EH (cell line): ENCODE measurements at places on chromosomes 2 and 18.
A peak's percentile ranks its signal among the peaks of the same experiment; 100 is the strongest.

DNA sequence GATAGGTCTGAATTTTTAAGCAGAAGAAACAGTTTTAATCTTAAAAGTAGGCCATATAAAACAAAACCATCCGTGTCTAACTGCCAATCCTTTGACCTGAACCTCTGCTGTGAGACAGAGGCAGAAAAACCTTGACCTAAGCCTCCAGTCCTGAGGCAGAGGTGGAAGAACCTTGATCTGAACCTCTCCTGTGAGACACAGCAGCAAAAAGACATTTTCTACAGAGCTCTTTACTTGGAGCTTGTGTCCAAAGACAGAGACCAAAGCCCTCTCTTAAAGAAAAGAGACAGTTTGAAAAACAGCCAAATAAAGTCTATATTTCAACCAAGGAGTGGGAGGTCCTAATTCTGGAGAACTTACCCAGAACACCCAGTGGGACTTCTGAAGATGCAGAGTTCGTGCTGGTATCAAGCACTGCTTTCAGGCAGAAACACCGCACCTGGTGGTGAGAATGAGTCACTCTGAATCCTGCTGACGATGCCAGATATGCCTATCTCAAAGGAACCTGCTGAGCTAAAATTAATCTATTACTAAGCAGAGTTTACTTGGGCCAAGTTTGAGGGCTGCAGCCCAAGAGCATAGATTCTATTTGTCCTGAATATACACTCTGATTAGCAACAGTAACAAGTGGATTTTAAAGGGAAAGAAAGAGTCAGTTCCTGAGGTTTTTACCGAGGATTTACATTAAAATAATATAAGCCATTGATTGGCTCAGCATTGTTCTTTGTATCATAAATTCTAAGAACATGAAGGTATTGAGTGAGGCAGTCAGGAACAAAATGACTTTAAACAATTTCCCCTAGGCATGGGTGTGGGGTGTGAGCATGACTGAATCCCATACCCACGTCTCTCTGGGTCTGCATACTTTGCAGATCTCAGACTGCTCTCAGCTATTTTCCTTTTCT lies 806.4 kb downstream of the TRIB2 start:
- no peak for DNase-seq

DNA sequence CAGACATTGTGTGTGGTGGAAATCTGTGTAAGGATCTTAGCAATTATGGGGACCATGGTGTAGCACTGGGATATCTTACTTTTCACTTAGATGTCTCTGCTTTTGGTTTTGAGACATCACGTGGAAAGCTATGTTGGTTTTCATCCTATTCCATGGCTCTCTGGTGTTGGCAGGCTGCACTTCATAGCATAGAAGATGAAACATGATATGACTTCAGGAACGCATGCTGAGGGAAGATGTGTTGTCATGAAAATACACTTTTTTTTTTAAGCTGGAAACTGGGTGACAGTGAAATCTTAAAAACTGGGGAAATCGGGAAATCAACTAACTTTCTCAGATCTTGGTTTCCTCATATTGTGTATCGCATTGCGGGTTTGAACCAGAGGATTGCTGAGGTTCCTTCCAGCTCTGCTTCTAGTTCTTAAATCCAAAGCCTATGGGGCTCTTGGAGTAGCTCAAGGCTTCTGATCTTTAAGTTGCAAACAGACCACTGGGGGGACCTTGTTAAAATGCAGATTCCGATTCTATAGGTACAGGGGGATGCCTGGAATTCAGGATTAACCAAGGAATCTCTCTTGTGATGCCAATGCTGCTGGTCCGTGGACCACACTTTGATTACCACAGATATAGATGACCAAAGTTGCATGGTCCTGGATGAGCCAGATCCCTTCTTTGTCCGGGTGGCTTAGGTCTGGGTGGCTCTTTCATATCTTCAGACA lies 160.7 kb downstream of the SH3RF3 start:
- DNase-seq = no peak

DNA sequence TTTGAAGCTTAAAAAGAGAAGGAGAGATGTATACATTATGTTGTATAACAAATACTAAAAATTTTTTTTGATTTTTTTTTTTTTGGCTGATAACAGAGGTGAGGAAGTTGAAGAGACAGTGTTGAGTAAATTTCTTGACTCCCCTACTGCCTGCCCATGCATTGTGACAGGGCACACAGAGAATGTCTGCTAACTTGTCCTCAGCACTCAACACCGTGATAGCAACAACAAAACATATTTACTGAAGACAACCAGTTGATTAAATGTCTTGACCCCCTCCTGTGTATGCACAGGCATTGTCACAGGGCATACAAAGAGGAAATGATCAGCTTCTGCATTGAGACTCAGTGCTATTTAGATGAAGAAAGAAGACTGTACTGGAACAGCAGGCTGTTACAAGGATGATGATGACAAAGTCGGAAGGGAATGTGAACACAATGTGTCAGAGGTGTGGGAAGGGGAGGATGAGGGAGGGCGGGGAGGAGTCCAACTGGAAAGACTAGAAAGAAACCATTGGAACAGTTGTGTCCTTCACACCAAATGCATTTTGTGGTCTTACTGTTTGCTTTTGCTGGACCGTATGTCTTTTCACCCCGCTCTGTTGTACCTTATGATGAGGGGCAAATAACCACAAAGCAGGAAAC lies 89.5 kb downstream of the CERS6 start:
- peak; percentile 90 for DNase-seq

DNA sequence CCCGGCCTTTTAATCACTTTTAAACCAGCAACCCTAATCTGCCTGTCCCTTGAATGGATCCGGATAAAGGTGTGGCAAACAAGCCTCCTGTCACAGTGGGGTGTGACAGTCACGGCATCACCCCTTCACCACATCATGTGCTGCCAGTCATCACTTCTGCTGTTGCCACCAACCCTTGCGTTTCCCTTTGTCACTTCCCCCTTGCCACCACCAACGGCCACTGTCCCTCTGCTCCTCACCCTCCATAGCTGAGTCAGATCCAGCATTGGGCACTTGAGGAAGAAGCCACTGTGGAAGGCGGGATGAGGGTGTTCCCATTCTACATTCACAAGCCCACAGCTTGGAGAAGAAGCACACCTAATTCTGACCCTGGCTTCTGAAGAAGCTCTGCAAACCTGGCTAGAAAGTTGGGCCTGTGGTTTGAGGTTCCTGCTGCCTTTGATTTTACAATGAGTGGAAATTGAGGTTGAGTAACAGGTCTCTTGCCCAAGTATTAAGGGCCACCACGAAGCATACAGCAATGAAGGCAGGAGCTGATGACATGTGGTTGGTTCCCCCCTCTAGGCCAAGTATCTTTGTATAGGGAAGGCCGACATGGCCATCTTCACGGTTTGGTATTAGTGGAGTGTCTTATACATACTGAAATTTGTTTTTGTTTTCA lies 22.9 kb upstream of the DARS1 start:
- no peak for DNase-seq

GRCh38 chr18:68441241-68441640 lies 273.7 kb downstream of the TMX3 start:
- no peak for DNase-seq

DNA sequence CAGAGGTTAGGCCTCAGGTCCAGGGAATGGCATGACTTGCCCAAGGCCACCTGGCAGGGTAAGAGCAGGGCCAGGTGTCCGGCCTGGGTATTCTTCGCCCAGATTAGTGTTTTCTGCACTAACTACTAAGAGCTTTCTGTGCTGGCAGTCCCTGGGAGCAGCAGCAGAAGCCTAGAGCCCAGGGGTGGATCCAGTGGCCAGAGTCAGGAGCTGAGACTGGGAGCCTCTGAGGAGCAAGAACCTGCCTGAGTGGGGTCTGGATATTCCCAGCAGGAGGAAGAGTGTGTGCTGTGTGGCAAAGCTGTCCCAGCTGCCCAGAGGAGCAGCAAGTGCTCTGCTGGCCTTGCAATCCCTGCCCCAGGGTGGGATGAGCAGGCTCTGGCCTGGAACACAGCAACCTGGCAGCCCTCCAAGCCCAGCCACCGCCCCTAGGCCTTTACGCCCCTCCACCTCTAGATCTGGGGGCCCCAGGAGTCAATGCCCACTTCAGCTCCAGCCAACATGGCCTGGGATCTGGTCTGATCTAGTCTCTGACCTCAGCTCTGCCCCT lies 30.7 kb upstream of the GPAT2 start:
- no peak for DNase-seq

- no peak for DNase-seq
These were observed 283.8 kb downstream of the RDH14 start for GRCh38 chr2:18276583-18277075.
